Renal pelvis (tissue), 12 donors: ENCODE measurements at places on chromosomes 2 and 18. TPM values are rescaled to one million over a fixed set of nuclear protein-coding genes. Genes with fewer than 3 reads are reported as not detected.

SOX11 gene
- 17.3 TPM for polyA plus RNA-seq

DSG4 gene
- polyA plus RNA-seq, result not detected

CDH19 gene
- polyA plus RNA-seq, result 0.54 TPM

LRP1B gene
- polyA plus RNA-seq, result 0.78 TPM

DNA sequence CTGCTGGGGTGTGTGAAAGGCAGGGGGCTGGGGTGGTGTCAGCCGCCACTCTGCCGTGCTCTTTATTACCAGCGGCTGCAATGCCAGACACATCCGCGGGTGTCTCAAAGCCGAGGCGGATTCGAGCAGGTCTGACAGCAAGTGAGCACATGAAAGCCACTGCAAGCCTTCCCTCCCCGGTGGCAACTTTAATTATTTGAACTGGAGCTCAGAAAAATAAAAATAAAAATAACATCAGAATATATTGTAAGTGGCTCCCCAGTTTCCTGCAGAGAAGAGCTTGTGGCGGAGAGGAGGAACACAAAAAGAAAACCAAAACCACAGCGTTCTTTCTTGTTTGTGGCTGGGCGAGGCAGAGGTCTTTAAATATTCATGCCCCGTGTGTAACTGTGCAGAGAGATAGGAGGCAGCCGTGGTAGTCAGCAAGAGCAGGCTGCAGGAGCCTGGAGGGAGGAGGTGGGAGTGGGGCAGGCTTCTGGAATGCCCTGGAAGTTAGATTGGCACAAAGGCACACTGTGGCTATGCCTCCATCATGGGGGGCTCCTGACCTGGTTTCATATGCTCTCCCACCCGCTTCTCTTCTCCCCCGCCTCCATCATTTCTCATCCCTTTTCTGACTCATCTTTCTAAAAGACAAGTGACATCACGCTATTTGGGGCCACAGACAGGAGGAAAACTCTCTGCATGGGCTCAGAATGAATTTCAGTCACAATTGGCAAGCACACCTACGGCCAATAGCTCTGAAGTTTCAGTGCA lies 199.8 kb downstream of the CLIP4 start:
- DNase-seq, result no peak

- no peak for DNase-seq
Observed at GRCh38 chr18:46097431-46097800, 680 bp downstream of the ATP5F1A start.

DNA sequence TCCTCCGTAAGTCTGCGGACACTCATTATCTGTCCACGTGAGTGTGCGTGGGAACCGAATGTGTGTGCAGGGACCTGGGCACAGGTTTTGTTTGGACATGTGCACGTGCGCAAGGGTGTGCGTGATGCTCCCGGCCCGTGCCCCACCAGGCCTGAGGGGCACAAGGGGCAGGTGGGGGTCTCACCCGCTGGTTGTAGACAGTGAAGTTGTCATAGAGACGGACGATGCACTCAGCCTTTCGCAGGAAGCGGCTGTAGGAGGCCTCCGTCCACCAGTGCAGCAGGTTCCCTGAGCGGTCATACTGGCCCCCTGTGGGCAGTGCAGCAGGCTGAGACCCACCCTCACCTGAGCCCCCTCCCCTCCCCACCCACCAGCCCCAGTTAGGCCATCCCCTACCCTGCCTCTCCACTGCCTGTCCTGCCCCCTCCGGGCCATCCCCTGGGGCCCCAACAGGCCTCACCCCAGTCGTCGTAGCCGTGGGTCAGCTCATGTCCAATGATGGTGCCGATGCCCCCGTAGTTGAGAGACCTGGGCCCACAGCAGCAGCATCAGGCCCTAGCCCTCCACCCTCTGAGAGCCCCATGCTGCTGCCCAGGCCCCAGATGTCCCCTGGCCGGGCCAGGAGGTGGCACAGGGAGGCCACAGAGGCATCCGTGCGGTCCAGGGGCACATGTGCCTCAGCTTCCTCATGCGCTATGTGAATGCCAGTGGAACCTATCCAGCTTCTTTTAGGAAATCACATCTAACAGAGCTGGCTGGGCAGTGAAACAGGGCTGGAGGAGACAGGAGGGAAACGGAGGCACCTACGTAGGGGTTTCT lies 6.1 kb downstream of the ECEL1 start:
- DNase-seq, result no peak

DNA sequence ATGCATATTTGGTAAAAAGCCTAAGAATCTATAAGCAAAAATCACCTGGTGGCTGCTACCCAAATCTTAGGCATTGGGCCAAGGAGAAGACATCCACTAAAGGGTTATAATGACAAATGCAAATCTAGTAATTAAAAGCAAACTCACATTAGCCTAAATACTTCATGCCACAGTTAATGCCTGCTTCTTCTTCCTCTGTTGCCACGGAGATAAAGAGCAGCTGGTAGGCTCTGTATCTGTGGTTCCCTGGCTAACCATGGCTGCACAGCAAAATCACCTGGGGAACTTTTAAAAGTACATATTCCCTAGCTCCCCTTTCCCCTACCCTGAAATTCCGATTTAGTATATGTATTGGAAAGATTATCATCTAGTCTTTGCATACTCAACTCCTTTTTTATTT lies 114.3 kb downstream of the LNPK start:
- no peak for DNase-seq

- no peak for DNase-seq
Observed at GRCh38 chr18:79784071-79784913, 13.4 kb upstream of the KCNG2 start.

GRCh38 chr2:220682616-220683015 lies 889.5 kb downstream of the EPHA4 start:
- DNase-seq, result no peak

GRCh38 chr18:79497638-79498081 lies 101.9 kb downstream of the NFATC1 start:
- no peak for DNase-seq

GRCh38 chr2:117994729-117995128 lies 19.1 kb downstream of the CCDC93 start:
- DNase-seq, result no peak

DNA sequence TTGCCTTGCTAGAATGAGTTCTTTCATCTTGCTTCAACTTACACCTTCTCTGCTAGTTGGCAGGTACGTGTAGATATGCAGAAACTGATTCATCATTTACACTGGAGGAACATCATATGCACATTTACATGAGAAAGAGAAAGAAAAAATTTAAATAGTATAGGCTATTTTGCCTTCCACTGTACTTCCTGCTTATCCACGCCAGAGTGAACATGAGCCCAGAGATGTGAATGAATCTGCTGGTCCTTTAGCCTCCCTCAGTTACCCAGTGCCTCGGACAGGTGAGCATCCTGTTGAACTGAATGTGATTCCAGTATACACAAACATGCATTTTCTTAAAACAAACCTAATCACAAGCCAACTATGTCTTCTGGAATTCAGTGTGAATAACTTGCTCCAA lies 83.6 kb downstream of the SESTD1 start:
- DNase-seq, result no peak

GRCh38 chr2:219861307-219861706 lies 233.9 kb downstream of the SLC4A3 start:
- DNase-seq, result no peak

GRCh38 chr18:2002151-2002550 lies 569.2 kb downstream of the METTL4 start:
- no peak for DNase-seq

- no peak for DNase-seq
Observed at GRCh38 chr18:34038086-34038485, 186.6 kb downstream of the NOL4 start.

DNA sequence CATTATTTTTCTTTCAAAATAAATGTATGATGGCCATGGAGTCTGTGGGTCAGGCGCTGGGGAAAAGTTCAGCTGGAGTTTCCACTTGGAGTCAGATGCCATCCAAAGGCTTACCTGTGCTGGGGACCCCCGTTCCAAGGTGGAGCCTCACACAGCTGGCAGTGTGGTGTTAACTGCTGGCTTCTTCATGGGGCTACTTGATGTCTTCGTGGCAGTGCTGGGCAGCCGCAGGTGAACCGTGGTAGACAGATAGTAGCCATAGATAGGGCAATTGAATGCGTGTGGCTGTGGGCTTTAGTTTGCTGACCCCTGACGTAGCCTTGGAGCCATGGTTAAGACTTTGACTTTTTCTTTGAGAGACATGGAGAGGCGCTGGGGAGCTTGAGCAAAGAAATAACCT lies 83.1 kb downstream of the HS6ST1 start:
- no peak for DNase-seq

DNA sequence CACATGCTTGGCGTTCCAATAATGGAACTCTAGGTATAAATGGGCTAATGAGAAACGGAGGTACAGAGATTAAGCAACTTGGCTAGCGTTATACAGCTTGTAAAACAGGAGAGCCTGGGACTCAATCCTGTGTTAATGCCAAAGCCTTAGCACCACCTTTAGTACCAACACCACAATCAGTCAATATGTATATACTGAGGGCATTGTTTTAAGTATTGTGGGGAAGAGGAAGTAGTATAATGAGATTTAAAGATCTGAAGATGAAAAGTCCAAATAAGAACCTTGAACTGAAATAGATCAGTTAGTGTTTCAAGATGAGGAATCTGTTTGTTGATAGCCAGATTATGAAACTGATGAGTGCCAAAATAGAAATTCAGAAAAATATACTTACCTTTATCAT lies 8.1 kb downstream of the MARS2 start:
- no peak for DNase-seq

GRCh38 chr18:62571648-62572047 lies 48.8 kb downstream of the ZCCHC2 start:
- DNase-seq, result no peak

GRCh38 chr18:57885931-57886330 lies 82.8 kb upstream of the ATP8B1 start:
- no peak for DNase-seq

- DNase-seq, result no peak
Observed at GRCh38 chr2:200423541-200423940, 86.3 kb downstream of the KCTD18 start.

GRCh38 chr2:20165677-20166509 lies 59.0 kb downstream of the SDC1 start:
- no peak for DNase-seq
